Sciatic nerve (tissue), 2 donors: ENCODE measurements at places on chromosomes 7 and 10. TPM values are rescaled to one million over a fixed set of nuclear protein-coding genes. Genes with fewer than 3 reads are reported as not detected.

DNA sequence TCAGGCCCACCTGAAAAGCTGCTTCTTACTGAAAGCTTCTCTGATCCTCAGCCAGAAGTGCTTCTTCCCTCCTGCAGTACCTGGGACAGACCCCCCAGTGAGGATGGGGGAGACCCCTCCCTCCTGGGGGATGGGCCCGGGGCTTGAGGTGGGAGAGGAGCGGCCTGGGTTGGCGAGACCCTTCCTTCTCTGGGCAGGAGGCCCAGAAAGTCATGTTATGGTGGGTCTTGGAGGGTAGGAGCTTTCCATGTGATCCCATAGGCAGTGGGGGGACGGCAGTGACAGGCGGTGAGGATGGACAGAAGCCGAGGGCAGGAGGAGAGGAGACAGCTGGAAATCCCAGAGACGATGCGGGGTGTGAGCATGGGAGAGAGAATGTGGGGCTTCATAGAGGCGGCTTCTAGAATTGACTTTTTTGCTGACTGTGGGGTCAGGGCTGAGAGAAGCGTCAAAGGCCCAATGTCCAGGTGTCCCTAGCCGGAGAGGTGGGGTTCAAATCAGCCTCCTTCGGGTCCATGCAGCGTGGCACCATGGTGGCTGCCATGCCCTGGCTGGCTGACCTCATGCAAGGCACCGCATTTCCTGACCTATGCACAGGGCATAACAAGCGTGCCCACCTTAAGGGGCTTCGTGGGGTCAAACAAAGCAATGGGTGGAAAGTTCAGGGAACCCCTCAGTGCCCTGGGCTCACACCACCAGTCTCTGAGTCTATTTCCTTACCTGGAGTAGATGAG lies 154.0 kb downstream of the UBE2H start:
- no peak for DNase-seq

GRCh38 chr7:23261843-23262452 lies 15.4 kb downstream of the GPNMB start:
- peak; percentile 77 for DNase-seq

- no peak for DNase-seq
These were observed 188.7 kb upstream of the PPP1R3A start for GRCh38 chr7:114107522-114107921.

GRCh38 chr7:43653891-43654504 lies 71.1 kb downstream of the STK17A start:
- no peak for DNase-seq

DNA sequence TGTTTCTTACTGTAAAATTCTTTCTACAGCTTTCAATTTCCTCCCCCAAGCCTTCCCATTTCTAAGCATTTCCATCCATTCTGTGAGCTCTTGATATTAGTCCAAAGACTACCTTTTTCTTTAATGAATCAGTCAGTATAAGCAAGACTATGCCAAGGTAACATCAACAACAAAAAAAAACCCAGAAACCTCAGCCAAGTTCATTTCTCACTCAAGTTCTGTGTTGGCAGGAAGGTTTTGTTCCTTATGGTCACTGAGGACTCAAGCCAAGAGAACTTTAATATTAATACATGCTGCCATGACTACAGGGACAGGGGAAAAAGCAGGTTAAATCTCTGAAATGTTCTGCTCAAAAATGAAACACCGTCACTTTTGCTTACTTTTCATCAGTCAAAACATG lies 621.2 kb upstream of the NRP1 start:
- no peak for DNase-seq

GRCh38 chr7:47416492-47417480 lies 165.1 kb downstream of the TNS3 start:
- DNase-seq: peak; percentile 55

DNA sequence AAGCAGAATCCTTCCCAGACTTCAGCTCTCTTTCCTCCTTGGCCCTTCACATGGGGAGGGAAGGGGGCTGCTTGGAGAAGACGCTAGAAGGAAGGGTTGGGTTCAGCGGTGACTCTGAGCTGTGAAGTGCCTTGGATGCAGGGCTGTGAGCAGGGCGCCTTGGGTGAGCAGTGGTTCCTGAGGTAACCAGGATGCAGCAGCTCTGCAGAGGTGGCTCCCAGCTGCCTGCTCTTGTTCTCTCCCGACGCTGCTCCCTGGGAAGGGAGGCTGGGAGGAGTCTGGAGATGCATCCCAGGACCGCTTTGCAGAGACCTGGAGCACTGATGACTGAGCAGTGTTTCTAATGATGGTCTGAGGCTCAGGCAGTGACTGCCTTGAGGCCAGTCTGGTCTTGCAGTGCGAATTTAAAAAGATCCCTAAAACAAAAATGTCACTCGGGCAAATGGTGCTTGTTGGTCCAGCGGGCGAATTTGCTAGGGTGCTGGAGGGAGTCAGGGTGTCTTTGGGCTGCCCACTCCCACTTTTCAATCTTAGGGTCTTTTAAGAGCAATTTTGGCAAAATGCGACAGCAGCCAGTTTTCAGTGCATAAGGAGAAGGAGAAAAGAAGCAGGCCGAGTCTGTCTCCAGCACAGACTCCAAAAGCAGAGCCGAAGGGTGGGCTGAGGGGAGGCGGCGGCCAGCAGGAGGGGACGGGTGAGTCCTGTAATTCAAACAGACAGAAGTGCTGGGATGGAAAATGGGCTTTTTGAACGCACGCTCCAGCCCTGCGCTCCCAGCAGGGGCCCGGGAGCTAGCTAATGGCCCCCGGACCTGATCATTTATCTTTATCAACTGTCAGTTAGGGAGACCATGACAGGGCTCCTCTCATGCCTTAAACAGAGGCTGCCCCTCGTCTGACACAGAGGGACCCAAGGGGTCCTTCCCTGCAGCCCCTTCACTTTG lies 191.2 kb upstream of the SHH start:
- DNase-seq: no peak

DNA sequence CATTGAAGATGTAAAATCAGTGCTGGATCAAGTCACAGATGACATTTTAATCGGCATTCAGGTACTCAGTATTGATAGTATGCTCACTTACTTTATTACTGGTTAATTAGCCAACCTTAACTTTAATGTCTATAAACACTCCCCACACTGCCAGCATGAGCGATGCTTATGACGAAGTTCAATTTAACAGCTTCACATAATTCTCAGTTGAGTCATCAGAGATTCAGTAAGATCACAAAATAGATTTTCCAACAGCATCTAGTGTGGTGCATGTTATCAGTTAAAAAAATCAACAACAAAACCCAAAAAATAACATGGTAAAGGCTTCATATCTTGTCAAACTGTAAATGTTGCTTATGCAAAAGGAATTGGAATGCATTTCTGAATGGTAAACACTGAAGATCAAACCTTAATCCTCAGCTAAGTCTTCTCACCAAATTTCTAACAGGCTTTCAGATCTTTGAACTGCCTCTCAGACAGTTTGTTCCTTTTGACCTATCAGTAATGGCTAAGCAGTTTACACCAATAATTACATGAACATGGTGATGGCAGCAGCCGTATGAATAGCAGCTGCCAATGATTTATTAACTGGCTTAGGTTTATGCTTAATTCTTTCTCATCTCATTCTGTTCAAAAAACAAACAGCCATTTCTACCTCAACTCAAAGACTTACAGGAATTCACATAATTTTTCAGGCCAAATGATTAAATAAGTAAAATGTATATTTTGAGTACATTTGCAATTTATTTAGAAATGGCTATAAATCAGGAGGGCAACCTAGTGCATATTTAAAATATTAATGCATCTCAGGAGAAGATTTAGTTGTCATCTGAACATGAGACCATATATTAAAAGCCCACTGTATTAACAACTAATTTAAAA lies 98.5 kb downstream of the CABCOCO1 start:
- no peak for DNase-seq

DNA sequence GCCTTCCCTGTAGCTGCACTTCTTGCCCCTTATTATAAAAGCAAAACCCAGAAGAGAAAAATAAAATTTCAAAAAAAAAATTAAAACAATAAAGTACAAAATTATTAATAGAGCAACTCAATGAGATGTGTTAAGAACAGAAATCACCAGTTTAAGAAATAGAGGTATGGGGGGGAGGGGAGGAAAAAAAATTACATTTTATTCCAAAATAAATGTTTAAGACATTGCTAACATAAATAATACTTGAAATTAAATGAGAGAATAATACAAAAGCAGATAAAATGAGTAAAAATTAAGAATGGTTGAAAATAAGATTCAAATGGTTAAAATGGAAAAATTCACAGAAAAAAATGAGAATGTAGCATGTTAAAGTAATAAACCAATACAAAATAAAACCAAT lies 3.1 kb downstream of the IFIT2 start:
- no peak for DNase-seq

- DNase-seq: no peak
These were observed 100.2 kb downstream of the FAM107B start for GRCh38 chr10:14674376-14675050.

DNA sequence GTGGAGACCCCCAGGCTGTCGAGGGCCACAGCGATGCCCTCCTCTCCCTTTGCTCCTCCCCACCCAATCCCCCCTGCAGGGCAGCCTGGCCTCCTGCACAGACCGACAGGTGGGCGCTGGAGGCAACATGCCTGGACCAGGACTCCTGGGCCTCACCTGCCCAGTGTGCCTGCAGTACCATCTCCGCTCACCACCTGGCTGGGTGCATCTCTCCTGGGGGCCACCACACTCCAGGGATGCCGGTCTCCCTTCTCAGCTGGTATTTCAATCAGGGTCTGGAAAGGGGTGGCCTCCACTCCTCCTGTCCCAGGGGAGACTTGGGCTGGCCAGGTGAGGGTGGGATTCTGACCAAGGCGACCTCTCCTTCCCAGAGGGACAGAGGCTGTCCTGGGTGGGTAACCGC lies 17.2 kb upstream of the CFAP46 start:
- DNase-seq: no peak

The DMBT1 gene
- not detected for total RNA-seq
